ENCODE measurements at places on chromosomes 12 and 14.

- DNase-seq = no peak
Measured at GRCh38 chr12:113285679-113286610, 49.0 kb downstream of the SLC8B1 start.

DNA sequence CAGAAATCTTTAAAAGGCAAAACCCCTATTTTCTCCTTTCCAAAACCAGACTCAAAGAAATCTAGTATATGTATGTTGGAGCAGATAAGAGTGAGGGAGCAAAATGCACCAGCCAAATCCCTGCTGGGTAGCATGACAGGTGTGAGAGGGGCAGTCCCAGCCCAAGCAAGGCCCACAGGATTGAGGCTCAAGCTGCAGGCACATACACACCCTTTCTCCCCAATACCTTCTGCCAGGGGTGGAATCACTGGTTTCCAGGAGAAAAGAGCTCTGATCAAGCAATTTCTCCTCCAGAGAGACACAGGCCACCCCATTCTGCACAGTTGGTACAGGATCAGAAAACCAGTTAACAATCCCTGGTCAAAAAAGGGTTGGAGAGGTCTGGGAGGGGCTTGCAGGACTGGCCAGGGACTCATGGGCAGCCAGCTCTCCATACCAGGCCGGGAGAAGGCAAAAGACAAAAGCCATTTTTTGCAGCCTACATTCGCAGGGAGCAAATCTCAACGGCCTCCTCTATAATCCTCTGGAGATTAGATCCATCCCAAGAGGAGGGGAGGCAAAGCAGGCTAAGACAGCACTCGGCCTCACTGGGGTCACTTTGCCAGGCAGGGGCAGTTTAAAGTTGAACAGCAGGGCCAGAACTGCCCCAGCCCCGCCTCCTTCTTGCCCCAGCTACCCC is 2.1 kb downstream of the KMT2D start:
- DNase-seq = no peak

DNA sequence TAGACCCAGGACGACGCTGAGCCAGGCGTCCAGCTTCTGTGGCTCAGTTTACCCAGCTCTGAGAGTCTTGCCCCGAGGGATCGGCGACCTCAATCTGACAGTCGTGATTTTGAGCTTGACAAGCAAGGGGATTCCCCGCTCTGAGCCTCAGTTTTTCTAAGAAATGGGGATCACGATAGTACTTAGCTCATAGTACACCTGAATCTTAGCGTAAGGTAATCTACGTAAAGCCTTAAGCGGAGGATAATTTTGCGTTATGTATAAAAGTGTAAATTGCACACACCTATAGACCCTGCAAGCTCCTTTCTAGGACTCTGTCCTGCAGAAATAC is 285 bp downstream of the MVK start:
- DNase-seq = no peak

DNA sequence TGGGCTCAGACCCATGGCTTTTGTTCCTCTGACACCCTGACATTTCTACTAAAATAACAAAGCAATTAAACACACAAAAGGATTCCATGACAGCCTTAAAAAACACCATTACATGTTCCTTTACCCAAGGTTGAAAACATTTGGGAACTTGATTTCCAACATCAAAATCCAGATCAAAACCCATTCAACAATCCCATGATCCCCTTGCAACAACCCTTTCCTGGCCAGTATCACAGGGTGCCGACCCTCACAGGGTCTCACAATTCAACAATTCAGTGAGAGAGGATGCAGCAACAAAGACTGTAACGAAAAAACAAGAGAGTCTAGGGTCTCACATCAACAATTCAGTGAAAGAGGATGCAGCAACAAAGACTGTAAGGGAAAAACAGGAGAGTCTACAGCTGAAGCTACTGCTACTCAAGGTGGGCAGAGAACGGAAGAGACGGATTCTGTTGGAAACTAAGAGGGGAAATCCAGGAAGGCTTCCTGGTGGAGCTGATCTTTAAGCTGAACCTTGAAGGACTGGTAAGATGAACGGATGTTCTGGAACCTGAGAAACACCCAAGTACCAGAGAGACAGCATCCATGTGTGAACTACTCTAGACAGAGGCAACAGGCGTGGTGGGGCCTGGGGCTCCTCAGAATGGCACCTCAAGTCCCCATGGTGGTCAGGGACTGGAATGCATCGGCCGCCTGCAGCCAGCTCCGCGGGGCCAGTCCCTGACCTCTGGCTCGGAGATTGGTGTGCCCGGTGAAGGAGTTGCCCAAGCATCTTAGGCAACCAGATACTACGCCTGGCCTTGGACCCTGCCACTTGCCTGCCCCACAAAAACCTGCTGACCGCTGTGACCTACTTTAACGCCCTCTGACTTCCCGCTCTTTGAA is 22.7 kb upstream of the ZFP36L1 start:
- no peak for DNase-seq

- no peak for DNase-seq
Measured at GRCh38 chr14:93930296-93930988, 3.3 kb downstream of the FAM181A start.

GRCh38 chr14:69137843-69138535 is 14.9 kb downstream of the DCAF5 start:
- DNase-seq = no peak

Measured in stimulated activated CD8-positive, alpha-beta memory T cell treated with anti-CD3 and anti-CD28 coated beads, Interleukin-7, amount 100 ng/mL, for 1 hour (primary cell).